ELF-1 (cell line): ENCODE measurements at places on chromosomes 4 and X.
A peak's percentile ranks its signal among the peaks of the same experiment; 100 is the strongest.

GRCh38 chr4:61648264-61648663 is 448.1 kb downstream of the ADGRL3 start:
- DNase-seq, result no peak

DNA sequence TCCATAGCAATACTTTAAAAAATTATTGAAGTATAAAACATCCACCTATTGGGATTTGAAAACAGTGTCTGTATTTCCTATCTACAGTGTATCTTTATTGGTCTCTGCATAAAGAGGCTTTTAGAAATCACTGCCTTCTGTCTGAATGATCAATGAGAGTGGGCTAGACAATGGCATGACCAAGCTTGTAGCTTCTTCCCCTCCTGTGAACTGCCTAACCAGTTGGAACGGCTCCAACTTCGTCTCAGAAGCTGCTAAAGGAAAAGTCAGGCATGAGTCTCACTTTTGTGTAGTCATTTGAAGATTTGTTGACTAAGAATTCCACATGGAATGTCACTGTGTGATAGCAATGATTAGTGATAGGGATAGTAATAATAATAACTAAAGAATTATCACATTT is 64.2 kb downstream of the INTS12 start:
- DNase-seq, result no peak

DNA sequence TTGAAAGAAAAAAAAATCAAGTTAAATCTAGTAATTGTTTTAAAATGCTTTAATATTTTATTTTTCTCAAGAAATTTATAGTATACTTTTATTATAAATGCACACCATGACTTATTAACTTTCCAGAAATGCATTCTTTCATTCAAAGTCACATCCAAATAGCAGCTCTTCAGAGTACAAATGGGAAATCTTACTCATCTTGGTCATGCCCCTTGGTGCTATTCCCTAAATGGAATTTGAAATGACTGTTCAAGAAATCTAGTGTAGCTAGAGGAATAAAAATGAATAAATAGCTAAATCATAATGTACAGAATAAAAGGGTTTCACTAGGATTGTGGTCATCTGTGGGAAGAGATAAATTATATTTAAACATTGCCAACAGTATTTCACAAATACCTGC is 1139.7 kb downstream of the PCDH18 start:
- no peak for DNase-seq

DNA sequence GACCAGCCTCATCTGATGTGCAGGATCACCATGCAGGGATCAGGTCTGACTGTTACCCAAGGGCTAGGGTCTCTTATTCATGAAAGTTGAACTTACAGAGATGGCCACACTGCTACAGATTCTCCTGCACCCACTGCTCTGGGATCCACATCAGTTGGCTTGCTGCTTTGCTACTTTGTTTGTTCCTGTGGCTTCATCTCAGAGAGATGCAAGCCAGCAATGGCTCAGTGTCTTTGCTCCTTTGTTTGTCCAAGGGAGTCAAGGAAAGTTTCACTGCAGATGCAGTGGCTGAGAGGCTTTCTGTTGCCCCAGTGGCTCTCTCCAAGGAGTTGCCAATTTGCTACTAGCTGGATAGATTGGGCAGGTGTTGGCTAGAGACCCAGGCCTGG is 70.3 kb upstream of the UGT2B7 start:
- no peak for DNase-seq

DNA sequence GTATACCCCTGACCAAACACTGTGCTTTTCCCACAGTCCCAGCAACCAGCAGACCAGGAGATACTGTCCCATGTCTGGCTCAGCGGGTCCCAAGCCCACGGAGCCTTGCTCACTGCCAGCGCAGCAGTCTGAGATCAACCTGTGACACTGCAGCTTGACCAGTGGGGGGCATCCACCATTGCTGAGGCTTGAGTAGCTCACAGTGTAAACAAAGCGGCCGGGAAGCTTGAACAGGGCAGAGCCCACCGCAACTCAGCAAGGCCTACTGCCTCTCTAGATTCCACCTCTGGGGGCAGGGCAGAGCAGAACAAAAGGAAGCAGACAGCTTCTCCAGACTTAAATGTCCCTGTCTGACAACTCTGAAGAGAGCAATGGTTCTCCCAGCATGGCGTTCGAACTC is 58.1 kb downstream of the SLC10A6 start:
- peak; percentile 83 for DNase-seq

DNA sequence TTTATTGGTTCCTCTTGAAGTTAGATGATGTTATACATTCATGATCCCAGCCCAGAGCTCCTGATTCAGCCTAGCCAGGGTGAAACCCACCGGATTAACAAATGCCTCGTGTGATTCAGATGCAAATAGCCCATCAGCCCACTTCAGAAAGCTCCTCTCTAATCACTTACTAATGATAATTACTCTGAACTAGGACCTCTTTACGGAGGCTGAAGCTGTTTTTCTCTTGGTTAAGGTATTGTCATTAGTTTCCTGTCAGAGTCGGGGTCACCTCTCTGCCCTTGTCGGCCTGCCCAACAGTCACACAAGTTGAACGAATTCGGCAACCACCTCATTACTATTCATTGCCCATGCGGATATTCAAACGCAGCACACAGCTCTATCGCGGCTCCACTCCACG is 36.6 kb downstream of the ZFP42 start:
- peak; percentile 71 for DNase-seq

DNA sequence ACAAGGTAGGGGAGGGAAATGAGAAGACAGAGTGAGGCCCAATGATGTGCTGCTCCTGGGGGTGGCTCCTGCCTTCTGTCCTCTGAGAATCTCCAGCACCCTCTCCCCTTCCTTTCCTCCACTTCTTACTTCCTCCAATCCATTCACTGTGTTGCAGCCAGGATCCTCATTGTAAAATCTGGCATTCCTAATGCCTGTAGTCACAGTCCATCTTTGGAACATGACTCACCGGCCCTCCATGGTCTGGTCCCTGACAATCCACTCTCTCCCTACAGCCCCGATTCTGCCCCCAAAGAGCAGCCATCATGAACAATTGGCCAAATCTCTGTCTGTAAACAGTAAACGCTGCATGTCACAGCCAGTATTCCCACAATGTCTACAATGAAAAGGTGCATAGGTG is 72.9 kb downstream of the CLNK start:
- DNase-seq, result peak; percentile 86

- DNase-seq, result no peak
Measured at GRCh38 chr4:183412821-183413220, 31.6 kb upstream of the CDKN2AIP start.

DNA sequence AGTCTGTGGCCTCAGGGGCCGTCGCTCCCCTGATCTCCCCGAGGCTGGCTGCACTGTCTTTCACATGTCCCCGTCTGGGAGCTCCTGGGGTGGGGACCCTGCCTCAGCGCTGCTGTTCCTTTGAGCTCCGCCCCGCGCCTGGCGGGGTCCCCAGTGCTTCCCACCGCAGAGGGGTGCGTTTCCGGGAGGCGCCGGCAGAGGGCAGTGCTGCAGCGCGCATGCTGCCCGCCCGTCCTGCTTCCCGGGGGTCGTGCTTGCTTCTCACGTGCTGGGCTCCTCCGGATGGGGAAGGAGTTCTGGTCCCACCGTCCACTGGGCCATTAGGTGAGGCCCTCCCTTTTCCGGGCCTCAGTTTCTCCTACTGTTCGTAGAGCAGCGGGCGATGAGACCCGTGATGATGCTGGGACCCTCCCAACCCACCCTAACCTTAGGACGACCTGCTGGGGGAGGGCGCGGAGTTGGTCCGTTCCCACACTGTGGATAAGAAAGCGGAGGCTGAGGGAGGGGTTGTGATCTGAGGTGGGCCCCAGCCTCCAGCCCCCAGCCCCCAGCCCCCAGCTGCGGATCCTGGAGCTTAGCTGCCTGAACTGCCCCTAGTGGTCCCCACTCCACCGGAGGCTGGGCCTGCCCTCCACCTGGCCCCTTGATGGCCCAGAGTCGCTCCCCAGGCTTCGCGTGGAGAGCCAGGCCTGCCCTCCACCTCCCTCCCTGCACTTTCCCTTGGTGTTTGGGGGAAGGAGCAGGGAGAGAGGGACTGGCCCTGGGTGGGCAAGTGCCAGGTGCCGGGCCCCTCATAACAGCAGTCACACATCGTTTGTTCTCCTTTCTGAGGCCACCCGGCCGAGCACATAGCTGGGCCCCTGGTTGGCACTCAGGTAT is 15.3 kb downstream of the CPZ start:
- DNase-seq, result peak; percentile 83

- no peak for DNase-seq
Measured at GRCh38 chr4:186010821-186011220, 58.1 kb upstream of the TLR3 start.

DNA sequence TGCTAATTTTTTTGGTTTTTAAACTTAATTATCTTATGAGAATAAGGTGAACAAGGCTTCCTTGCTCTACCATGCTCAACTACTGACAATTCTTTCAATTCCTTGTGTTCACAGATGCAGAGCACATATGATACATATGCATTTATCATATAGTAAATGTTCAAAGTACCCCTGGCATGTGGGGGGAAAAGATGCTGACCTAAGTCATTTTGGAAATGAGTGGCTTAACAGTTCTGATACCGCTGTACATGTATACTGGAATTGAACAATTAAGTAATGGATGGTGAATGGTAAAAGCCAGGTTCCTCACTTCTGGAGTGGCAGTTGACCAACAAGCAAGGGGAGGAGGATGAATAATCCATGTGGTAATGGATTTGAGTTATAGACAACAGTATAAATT is 149.6 kb downstream of the NAF1 start:
- no peak for DNase-seq

DNA sequence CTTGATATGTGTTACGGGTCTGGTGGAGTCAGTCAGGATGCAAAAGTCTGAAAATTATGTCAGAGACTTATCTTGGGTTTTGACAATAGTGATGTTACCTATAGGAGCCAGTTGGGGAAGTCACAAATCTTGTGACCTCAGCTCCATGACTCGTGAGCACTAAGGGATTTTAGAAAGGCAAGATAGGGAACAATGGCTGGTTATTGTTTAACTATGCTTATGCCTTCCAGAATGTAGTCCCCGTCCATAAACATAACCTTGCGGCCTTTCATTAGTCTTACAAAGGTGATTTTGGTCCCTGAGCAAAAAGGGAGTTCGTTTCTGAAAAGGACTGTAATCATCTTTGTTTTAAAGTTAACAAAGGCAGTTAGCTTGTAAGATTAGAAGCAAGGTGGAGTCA is 23.9 kb upstream of the GATB start:
- DNase-seq, result no peak

GRCh38 chr4:1365271-1366178 is 18.5 kb downstream of the UVSSA start:
- DNase-seq, result peak; percentile 61

GRCh38 chr4:160286051-160286450 is 1183.2 kb downstream of the RAPGEF2 start:
- DNase-seq, result no peak

- DNase-seq, result peak; percentile 60
Measured at GRCh38 chr4:170122252-170122651, 32.5 kb upstream of the AADAT start.

GRCh38 chrX:22349116-22349515 is 76.4 kb downstream of the CBLL2 start:
- no peak for DNase-seq

- no peak for DNase-seq
Measured at GRCh38 chrX:150058728-150059127, 120.4 kb upstream of the EOLA2 start.

- DNase-seq, result no peak
Measured at GRCh38 chr4:142141224-142141623, 504.8 kb downstream of the IL15 start.

DNA sequence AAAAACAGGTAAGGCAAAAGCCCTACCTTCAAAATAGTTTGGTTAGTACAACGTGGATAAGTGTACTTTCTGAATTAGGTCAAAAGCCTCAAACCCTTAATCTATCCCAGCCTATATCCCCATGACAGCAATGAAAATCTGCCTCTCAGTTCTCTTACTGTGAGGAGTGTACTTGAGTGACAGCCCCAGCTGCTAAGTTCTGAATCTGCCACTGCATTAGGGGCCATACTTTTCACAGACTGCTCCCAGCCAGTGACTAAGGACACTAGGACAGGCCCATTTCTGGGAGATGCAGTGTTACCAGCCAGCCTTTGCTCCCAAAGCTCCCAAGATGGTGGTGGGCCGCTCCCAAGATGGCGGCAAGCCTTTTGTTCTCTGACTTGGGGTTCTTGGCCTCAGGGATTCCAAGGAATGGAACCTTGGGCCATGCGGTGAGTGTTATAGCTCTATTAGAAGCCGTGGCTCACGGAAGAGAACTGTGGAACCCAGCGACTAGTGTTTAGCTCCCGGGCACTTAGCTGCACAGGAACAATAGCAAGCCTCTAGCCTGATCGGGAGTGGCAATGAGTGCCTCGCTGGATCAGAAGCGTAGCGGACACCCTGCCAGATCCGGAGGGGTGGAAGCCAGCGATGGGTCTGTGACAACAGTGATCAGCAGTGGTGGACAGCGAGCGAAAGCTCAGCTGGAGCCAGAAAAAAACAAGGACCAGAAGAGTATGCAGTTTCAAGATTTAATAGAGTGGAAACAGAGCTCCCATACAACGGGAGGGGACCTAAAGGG is 175.6 kb upstream of the NRK start:
- no peak for DNase-seq

DNA sequence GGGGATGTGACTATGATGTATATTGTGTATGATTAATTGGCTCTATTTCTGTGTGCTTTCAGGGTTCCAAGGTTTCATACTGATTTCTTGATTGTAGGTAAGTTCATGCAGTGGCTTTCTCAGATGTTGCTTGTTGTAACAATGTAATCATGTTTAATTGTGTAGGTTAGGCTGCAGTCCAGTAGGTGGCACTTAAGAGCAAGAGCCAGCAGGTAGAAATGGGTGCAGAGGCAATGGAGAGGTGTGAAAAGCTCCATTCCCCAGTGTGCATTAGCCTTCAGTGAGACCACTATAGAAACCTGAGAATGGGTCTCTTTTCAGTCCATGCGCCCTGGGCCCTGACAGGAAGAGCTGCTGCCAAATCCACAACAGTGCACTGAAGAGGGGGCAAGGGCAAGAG is 28.2 kb downstream of the DCAF12L2 start:
- DNase-seq, result peak; percentile 36

DNA sequence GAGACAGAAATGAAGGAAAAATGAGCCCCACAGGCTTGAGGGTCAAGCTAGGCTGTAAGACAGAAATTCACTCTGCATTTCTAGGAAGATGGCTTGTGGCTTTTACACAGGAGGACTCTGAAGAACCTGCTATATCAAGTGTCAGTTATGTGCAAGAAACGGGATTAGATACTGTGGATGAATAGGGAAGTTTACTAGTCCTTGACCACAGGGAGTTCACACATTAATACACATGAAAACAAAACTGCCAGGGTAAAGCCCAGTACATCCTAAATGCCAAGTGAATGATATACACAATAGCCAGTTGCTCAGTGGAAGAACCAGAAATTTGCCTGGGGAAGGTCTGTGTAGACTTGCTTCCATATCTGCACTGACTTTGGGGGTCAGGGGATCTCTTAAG is 53.5 kb downstream of the TMEM131L start:
- DNase-seq, result no peak

DNA sequence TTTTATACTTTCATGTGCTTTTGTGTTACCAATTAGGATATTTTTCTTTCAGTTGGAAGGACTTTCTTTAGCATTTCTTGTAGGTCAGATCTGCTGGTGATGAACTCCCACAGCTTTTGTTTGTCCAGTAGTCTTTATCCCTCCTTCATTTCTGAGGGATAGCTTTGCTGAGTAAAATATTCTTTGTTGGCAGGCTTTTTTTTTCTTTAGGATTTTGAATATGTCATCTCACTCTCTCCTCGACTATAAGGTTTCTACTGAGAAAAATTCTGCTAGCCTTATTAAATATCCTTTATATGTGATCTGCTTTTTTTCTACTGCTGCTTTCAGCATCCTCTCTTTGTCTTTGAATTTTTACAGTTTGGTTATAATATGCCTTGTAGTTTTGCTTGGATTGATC is 49.6 kb upstream of the POF1B start:
- no peak for DNase-seq

GRCh38 chr4:170306208-170306607 is 216.5 kb upstream of the AADAT start:
- no peak for DNase-seq

GRCh38 chrX:136262243-136262642 is 11.0 kb upstream of the MAP7D3 start:
- no peak for DNase-seq
